Ovary (tissue), 10 donors: ENCODE measurements at places on chromosomes 16 and 17. TPM values are rescaled to one million over a fixed set of nuclear protein-coding genes. Genes with fewer than 3 reads are reported as not detected.

The ZP2 gene
- not detected for total RNA-seq

The HLF gene
- total RNA-seq: 38.9 TPM

The PGAP3 gene
- total RNA-seq: 24.6 TPM

The PTGES3L gene
- 0.68 TPM for total RNA-seq

DNA sequence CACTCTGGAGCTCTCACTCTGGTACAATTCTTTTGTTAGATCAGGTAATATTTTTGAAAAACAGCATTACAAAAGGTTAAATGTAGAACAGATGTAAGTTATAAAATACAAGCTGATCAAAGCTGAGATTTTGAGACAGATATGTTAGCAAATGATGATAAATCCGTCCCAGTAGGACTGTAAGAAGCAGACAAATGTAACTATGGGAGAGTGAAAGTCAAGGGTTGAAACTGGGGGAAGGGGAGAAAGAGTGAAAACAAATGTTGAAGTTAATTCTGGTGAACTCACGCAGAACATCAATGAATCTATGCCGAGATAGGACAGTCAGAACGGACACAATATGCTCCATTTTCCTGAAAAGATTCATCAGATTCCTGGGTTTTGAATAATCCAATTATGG, 298.9 kb upstream of the IRX5 start:
- H3K36me3 ChIP-seq: no peaks in the 10 kb centered on the region
- no peaks in the 10 kb centered on the region for H3K27me3 ChIP-seq
- H3K27ac ChIP-seq: no peak overlapping the region
- H3K4me3 ChIP-seq: no peak overlapping the region

DNA sequence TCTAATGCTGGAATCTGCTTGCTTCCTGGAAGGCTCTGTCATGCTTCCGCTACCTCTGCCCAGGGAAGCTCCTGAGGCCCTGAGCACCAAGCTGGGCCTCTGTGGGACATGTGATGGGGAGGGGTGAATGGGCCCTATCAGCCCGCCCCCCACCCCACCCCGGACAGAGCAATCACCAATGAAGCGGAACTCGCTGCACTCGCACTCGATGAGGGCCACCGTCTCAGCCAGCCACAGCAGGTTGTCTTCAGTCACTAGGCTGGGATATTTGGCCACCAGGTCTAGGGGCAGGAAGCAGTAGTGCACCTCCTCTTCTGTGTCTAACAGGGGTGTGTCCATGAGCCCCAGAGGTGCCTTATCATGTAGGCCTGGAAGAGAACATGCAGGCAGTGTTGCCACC, 23.6 kb downstream of the KCTD19 start:
- H3K27me3 ChIP-seq: no peaks in the 10 kb centered on the region
- H3K36me3 ChIP-seq: no peaks in the 10 kb centered on the region
- no peak overlapping the region for H3K27ac ChIP-seq
- H3K4me3 ChIP-seq: no peak overlapping the region
- H3K4me1 ChIP-seq: no peaks in the 10 kb centered on the region

GRCh38 chr16:47644661-47645060, 183.5 kb downstream of the PHKB start:
- no peaks in the 10 kb centered on the region for H3K36me3 ChIP-seq
- H3K27me3 ChIP-seq: no peaks in the 10 kb centered on the region
- H3K4me1 ChIP-seq: no peaks in the 10 kb centered on the region
- no peak overlapping the region for H3K27ac ChIP-seq
- H3K4me3 ChIP-seq: no peak overlapping the region

GRCh38 chr16:49275050-49275730, 6.4 kb downstream of the CBLN1 start:
- H3K4me1 ChIP-seq: no peaks in the 10 kb centered on the region
- H3K4me3 ChIP-seq: no peak overlapping the region
- no peak overlapping the region for H3K27ac ChIP-seq
- H3K36me3 ChIP-seq: no peaks in the 10 kb centered on the region

GRCh38 chr16:58644765-58645487, 15.3 kb upstream of the CNOT1 start:
- no peaks in the 10 kb centered on the region for H3K36me3 ChIP-seq
- no peak for DNase-seq
- no peaks in the 10 kb centered on the region for H3K27me3 ChIP-seq
- no peak overlapping the region for H3K27ac ChIP-seq

GRCh38 chr16:80627108-80627507, 86.3 kb downstream of the DYNLRB2 start:
- H3K36me3 ChIP-seq: no peaks in the 10 kb centered on the region
- no peak overlapping the region for H3K4me3 ChIP-seq
- H3K4me1 ChIP-seq: no peaks in the 10 kb centered on the region
- H3K27ac ChIP-seq: no peak overlapping the region
- H3K27me3 ChIP-seq: no peaks in the 10 kb centered on the region
- DNase-seq: no peak

DNA sequence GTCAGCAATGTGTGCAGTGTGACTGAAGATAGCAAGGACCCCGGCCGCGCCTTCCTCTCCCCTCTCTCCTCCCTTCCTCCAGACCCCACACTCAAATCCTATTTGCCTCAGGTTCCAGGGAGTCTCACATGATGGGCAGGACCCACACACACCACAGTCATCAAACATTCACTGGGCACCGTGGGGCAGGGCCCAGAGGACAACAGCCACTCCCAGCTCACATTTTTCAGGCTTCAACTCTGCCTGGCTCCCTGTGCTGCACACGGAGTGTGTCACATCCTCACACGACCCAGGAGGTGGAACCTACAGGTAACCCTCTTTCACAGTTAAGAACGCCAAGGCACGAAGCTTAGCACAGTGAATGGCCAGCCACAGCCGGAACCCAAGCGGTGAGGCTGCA, 30.5 kb downstream of the PEMT start:
- DNase-seq: no peak
- no peaks in the 10 kb centered on the region for H3K27me3 ChIP-seq
- H3K4me3 ChIP-seq: no peak overlapping the region
- no peaks in the 10 kb centered on the region for H3K36me3 ChIP-seq

DNA sequence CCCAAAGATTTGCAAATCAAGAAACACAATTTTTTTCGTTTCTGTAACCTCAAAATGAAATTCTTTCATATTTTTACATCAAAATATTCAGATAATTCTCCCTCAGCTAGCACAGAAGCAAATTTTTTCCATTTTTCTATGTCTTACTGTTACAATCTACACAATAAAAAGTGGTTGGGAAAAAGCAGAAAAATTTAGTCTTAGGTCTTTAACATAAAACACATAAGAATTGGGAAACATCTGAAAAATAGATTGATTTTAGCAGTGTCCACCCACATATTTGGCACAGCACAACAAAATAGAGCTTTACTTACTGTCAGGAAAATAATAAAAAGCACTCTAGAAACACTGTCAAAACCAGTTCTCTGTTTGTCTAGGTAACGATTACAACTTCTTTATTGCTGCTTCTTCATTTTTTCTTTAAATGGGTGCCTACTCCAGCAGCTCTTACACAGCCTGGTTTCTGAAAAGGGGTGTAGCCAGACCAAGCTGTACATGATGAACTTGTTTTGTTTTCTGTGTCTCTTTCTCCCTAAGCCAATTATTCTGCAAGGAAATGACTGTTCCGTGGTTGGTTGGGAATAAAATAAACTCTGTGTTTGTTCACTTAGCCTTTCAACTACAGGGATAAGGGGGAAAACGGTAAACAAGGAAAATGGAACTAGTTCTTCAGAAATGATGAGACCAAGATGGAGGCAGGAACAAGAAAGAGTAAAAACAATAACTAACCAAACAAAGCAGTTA, at the start of gene ABCA6:
Gene ABCA6 (minus strand): TSS at position 465 of the 744 bp plus-strand sequence. CDS start 1,192 bp downstream, outside the sequence.
- peak within 1 kb of the TSS; percentile 34 for H3K4me3 ChIP-seq
- no peaks in the 10 kb centered on the region for H3K27me3 ChIP-seq
- peaks cover 3% of the 10 kb centered on the region for H3K4me1 ChIP-seq

DNA sequence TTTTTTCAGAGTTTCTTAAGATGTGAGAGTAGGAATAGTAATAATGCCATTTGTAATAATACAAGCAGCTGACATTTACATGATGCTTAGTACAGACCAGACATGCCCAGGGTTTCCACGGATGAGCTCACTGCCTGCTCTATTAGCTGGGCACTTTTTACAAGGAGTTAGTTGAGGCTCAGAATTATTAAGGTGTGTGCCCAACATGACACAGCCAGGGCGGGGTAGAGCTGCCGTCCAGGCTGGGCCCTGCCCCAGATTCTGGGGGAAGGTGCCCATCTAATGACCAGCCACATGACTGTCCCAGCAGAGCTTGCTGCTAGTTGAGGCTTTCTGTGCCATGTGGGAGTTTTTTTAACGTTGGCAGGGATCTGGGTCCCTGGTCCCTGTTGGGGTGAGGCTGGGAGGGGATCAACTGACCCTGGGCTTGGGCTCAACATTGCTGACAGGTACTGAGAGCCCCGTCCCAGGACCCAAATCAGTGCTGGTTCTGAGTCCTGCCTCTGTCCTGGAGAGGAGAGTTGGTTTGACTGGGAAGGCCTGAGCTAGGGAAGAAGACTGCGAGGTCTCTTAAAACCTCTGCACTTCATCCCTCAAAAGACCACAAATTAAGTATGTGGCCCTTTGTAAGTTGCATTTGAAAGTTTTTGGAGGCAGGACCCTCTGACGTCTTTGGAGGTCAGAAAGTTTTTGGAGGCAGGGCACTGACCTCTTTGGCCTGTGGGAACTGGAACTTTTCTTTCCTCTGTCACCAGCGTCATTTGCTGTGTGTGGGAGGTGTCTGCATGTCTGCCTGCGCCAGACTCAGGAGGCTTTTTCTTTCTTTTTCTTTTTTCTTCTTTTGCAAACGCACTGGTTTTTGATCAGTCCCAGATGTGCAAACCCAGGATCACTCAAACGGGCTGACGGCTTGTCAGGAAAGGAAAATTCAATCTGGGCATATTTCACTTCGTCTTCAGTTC, 2.2 kb downstream of the CRISPLD2 start:
- peaks cover 11% of the 10 kb centered on the region for H3K4me1 ChIP-seq
- no peaks in the 10 kb centered on the region for H3K27me3 ChIP-seq
- H3K36me3 ChIP-seq: no peaks in the 10 kb centered on the region
- no peak overlapping the region for H3K27ac ChIP-seq

DNA sequence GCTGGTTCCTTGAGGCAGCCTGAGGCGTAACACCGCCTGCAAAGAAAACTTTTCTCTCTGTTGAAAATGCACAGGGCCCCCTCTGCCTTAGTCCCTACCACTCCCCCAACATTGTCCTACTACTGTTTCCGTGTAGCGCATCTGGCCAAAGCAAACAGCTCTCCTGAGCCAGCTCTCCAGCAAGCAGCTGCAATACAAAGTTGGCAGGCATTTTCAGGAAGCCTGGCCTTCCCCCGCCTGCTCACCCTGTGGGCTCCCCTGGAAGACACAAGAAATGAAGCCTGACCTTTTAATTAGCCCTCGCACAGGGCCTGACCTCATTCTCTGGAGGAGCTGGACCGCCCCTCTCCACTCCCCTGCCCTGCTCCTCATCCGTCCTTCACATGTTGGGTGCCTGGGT, 66.7 kb downstream of the SOX9 start:
- no peaks in the 10 kb centered on the region for H3K36me3 ChIP-seq
- H3K27me3 ChIP-seq: no peaks in the 10 kb centered on the region
- no peak overlapping the region for H3K27ac ChIP-seq

- no peaks in the 10 kb centered on the region for H3K4me1 ChIP-seq
- no peaks in the 10 kb centered on the region for H3K27me3 ChIP-seq
- no peak for DNase-seq
- no peak overlapping the region for H3K4me3 ChIP-seq
- H3K36me3 ChIP-seq: no peaks in the 10 kb centered on the region
These were observed 88.8 kb upstream of the ANKFN1 start for GRCh38 chr17:56064506-56064905.

DNA sequence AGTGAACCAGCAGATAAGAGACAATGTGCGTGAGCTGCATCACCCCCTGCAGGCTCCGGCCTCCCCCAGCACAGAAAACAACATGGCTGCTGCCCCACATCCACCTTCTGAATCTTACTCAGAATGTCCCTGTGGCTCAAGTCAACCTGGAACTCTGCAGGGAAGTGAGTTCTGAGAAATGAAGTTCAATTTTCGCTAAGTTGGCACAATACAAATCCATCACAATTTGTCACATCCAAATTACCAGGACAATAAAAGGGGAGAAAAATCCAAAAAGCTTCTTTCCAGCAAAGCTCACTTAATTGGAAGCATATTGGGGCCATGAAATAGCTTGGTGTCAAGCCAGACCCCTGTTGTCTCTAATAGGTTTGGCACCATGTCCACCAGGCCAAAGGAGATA, 38.1 kb downstream of the CLEC19A start:
- H3K36me3 ChIP-seq: no peaks in the 10 kb centered on the region
- no peak for DNase-seq
- no peaks in the 10 kb centered on the region for H3K4me1 ChIP-seq
- no peak overlapping the region for H3K4me3 ChIP-seq

DNA sequence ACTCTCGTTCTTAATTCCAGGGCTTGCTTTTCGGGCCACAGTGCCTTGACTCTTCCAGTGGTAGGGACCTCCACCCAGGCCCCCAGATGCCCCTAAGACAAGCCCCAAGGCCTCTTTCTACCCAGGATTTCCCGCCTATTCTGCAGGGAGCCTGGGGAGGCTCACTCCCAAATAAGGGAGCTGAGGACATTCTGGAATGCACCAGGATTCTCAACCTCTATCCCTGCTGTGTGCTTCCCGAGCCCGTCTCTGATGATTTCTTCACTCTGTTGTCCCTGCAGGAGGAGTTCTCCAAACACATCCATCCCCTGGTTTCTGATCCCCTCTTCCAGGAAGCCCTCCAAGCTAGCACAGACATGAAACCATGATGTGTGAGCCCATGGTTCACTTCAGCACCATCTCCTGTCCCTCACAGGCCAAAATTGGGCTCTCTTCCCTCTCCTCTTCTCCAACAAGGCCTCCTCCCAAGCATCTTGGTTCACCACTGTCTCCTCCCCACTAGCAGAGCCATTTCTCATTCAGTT, 255.9 kb downstream of the KATNIP start:
- no peaks in the 10 kb centered on the region for H3K27me3 ChIP-seq
- no peaks in the 10 kb centered on the region for H3K4me1 ChIP-seq
- no peak overlapping the region for H3K27ac ChIP-seq
- no peaks in the 10 kb centered on the region for H3K36me3 ChIP-seq

GRCh38 chr17:35568561-35568960, 7.9 kb upstream of the SLFN14 start:
- H3K36me3 ChIP-seq: no peaks in the 10 kb centered on the region
- no peak for DNase-seq
- peaks cover 5% of the 10 kb centered on the region for H3K4me1 ChIP-seq

DNA sequence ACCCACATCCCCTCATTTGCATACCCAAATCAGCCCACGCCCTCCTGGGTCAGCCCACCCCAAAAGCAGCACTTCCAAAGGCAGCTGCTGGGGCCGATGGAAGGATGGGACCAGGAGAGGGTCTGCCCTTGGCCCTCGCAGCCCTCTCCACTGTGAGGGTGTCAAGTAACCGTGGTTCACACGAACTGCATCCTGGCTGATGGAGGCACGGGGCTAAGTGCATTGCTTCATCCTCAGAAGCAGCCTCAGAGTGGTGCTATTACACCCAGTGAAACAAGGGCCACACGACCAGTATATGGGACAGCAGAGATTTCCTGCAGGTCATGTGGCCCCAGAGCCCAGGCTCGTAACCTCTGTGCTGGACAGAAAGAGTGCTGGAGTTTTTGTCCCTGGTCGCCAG, 13.2 kb upstream of the ATP2A3 start:
- H3K4me3 ChIP-seq: no peak overlapping the region
- DNase-seq: no peak
- H3K27ac ChIP-seq: no peak overlapping the region
- peaks cover 2% of the 10 kb centered on the region for H3K4me1 ChIP-seq
- H3K36me3 ChIP-seq: no peaks in the 10 kb centered on the region
- H3K27me3 ChIP-seq: no peaks in the 10 kb centered on the region

- H3K4me1 ChIP-seq: peaks cover 18% of the 10 kb centered on the region
- peak overlapping the region; percentile 67 for H3K4me3 ChIP-seq
- peak; percentile 87 for DNase-seq
- H3K27ac ChIP-seq: peak overlapping the region; percentile 100
These were observed 599 bp downstream of the MRC2 start for GRCh38 chr17:62627904-62628633.

GRCh38 chr17:75102385-75102821, 7.4 kb upstream of the ARMC7 start:
- no peak overlapping the region for H3K27ac ChIP-seq
- no peaks in the 10 kb centered on the region for H3K36me3 ChIP-seq
- H3K27me3 ChIP-seq: no peaks in the 10 kb centered on the region
